ENCODE measurements at places on chromosomes 2 and 18.

DNA sequence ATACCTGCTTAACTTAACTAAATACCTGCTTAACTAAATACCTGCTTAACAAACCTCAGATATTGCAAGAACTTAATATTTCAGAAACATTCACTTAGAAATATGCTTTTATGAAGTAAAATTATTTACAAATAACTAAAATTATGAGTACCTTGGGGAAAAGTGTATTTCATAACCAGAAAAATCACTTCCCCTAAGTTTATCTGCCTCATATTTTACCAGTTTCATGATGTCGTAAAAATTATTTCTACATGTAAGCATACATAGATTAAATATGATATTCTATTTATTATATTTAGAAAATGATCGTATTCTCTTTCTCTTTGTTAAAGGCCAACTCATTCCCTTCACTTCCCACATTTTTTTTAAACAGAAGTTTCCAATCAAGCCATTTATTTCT, 41.5 kb upstream of the DSC1 start:
- no peak for DNase-seq

GRCh38 chr18:59141294-59142068, 1.8 kb downstream of the SEC11C start:
- no peak for DNase-seq

DNA sequence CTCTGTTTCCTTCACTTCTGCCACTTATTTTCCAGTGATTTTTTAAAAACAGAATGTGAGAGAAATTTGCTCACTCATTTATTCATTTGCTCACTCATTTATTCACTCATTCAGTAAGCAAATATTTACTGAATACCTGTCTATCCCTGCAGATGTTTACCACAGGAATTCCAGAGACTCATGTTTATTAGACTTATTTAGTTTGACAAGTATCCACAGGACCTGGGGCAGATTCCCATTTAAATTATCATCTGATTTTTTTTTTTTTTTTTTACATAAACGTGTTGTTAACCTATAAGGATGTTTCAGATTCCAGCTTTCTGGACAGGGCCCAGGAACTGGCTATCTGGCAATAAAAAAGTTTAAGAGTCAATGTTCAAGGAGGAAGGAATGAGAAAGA, 175.1 kb upstream of the ERBB4 start:
- DNase-seq: no peak

GRCh38 chr18:12001421-12001820, 20.1 kb downstream of the IMPA2 start:
- DNase-seq: no peak

GRCh38 chr18:36274083-36274715, 23.3 kb upstream of the FHOD3 start:
- no peak for DNase-seq

DNA sequence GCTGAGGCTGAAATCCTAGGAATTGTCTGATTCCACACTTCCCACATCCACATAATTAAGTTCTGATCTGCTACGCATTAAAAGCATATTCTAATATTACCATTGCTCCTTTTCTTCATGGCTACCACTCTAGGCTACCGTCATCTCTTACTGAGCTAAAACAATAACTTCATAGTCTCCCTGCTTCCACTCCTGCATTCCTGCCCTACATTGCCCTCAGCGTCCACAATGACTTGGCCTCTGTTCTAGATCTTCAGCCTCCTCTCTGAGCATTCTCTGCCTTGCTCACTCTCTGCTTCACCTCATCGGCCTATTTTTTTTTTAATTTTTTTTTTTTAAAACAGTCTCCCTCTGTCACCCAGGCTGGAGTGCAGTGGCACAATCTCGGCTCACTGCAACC, 15.8 kb upstream of the TLK1 start:
- DNase-seq: no peak

DNA sequence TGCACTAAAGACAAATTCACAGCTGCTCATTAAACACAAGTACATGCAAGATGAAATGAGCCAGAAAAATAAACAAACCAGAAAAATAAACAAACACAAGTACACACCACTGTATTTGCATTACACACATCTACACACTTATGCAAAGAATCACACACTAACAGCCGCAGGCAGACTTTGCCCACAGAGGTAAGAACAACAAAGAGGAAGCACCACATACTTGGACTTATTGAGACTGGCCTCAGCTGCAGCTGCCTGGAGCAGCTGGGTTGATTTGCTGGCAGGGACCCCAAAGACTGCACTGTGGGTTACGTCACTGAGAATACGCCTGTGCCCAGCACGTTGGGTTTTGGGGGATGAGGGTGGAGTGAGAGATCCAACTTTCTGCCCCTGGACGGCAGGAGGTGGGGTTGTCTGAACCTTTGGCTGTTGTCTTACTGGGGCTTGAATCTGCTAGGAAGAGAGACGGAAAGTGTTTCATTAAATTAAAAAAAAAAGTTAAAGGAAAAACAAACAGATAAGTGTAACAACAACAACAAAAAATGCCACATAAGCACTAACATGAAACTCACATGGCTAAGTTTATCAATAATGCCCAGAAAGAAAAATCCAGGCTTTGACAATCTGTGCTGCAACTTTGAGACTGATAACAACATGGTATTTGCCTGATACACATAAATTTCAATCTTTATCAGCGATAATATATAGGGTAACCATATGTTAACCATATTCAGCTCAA, 71.9 kb upstream of the NFU1 start:
- DNase-seq: no peak

- DNase-seq: no peak
Observed at GRCh38 chr2:217555081-217555876, 447.5 kb downstream of the TNS1 start.

GRCh38 chr2:177542396-177542795, 149.8 kb downstream of the AGPS start:
- no peak for DNase-seq

DNA sequence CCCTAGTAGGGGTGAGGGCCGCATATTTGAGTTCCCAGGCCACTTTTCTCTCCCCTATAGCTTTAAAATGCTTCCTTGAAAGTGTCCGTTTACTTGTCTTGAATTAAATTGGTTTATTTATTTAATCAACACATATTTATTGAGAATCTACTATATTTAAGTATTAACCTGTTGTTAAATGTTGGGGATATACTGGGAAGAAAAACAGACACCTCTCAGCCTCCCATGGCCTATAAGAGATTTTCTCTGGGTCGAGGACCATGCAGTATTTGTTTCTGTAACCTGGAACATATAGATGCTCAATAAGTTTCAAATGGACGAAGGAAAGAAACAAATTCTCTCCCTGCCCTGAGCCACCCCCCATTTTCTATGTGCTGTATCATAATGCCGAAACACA, 98.6 kb downstream of the INSIG2 start:
- DNase-seq: no peak

- DNase-seq: no peak
Observed at GRCh38 chr2:152319822-152320570, 15.0 kb upstream of the FMNL2 start.

GRCh38 chr2:75729861-75730260, 19.1 kb upstream of the GCFC2 start:
- no peak for DNase-seq

- no peak for DNase-seq
Observed at GRCh38 chr2:120722568-120723421, 12.9 kb upstream of the GLI2 start.

GRCh38 chr2:16090650-16091575, 150.6 kb downstream of the MYCN start:
- DNase-seq: no peak

- DNase-seq: no peak
Observed at GRCh38 chr2:696463-696862, 19.3 kb upstream of the TMEM18 start.

- no peak for DNase-seq
Observed at GRCh38 chr2:135154962-135155361, 102.9 kb downstream of the RAB3GAP1 start.

GRCh38 chr2:88639865-88640264, 12.6 kb upstream of the EIF2AK3 start:
- DNase-seq: no peak

DNA sequence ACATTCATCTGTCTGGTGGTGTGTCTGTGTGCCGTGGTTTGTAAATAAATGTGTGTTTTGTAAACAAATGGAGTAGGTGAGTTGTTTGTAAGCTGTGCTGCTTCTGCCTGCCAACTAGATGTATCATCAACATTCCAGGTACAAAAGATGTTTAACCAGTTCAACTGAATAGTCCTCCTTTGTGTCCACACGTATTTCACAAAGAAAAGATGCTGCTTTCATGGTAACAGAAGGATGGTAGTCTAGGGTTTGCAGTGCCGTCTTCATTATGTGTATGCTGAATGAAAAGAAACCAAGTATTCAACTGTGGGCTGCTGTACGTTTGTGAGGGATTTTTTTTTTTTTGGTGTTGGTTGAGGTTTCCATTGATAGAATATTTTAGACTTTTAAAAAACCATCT, 72.1 kb downstream of the CAMKMT start:
- DNase-seq: no peak

DNA sequence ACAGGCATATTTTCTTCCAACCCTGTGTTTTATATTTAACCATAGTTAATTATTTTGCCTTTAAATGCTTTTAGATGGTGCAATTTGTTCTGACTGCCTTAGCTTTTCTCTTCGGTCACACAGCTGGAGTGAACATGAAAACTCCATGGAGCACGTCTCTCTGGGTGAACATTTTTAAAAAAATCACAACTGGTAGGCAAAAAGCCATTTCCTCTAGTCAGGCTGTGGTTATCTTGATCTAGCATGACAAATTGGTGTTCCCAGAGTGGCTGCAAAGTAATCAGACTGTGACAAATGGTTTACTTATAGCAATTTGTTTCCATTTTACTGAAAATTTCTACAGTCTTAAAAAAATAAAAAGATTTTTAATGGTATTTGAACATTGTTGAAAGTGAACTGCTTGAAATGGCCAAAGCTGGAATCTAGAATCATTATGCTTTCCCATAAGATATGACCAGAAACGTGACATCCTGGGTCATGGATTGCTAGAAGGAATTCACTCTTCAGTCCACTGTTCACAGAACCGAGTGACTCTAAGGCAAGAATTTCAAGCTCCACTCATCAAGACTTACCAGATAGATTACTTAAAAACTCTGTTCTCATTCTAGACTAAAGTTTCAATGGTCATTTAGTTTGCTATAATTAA, 703.6 kb downstream of the CPS1 start:
- no peak for DNase-seq

DNA sequence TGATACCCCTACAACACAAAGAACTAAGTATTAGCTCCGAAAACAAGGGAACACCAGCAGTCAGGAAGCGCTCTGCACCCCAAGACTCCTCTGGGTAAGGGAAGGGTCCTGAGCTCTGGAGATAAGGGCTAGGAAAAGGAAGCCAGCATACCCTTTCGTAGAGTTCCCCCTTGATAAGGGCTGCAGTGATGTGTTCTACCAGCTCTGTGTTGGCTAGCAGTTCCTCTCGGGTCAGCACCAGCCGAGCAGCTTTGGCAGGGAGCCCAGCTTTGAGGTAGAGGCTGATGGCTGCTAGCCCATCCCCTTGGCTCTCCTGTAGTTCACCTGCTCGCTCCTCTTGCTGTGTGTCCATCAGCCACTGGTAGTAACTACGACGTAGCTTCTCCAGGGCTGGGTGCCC, 18.9 kb downstream of the KRTCAP3 start:
- no peak for DNase-seq

- DNase-seq: no peak
Observed at GRCh38 chr2:109257653-109258052, 128.6 kb downstream of the SH3RF3 start.

DNA sequence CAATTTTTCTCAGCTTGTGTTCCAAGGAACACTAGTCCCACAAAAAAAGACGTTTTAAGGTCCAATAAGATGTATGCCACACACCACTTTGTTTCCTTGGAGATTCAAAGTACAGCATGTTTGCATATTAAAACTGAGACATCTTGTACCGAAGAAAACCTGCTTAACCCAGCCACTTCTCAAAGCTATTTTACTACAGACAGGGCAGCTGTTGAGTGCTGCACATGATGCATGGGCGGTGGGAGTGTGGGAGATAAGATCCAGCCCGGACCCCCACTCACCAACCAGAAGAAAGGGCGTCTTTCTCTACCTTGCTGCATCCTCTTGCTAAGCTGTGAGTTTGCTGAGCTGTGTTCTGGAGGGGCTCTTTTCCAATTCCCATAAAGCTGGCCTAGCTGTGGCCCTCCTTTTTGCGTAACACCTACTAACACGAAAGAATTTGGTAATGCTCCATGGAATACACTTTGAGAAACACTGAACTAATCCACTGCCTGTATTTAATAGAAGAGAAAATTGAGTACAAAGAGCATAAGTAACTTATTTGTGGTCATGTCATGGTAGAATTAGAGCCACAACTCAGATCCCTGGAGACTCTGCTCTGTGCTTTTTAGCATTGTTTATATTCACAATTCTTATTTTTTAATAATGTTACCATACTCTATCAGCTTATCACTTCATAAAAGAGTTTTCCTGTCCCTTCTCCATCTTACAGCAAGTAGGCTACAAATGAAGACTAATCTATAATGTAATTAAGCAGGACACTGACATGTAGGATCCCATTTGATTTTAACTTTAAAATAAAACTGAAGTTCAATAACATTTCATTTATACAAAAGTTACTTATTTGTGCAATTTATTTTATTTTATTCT, 90.0 kb downstream of the PLEKHM3 start:
- no peak for DNase-seq

GRCh38 chr2:143160732-143161707, 31.8 kb downstream of the ARHGAP15 start:
- no peak for DNase-seq

GRCh38 chr2:45951025-45951727, 299.7 kb downstream of the PRKCE start:
- DNase-seq: no peak

DNA sequence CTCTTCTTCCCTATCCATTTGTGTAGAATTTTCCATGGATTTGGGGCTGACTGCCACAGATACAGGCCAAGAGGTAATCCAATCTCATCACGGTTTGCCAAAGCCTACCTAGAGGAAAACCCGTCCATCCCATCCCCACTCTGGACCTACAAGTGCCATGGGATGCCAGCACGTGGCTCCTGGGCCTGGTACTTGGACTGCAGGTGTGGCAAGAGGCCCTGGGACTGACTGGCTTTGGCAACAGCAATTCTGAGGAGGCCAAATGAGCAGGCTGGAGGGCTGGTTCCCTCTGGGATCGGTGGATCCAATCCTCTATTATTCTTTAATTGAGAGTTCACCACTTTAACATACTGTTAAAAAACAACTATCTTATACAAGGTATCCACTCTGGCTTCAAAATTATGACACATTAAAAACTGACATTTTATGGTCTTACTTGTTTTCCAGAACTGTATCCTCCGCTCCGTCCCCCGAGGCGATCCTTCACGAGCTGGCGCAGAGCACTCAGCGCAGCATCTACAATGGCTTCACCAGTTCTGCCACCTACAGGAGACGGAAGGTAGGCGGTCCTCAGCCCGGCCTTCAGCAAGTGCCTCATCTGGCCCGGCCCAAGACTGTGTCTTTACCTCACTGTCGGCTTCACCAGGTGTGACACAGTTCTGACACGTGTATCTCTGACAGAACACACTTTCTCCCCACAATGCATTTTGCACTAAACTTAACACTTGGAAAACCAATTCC, 19.8 kb downstream of the PDIA6 start:
- DNase-seq: no peak

DNA sequence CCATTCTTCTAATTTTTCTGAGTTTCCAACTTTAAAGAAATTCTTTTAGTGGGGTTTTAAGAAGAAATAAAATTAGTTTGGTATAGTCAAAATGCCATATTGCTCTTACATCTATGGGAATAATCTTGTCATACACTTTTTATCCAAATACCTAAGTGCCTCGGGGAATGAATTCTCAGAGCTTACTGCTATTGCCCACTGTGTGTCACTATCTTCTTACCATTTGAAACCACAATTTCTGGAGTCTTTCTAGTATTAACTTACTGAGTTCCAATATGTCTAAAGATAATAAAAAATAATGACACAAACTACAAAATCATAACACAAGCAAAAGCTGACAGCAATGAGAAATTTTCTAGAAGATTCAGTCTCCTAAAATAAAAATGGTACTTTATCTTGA, 23.7 kb upstream of the DNAH6 start:
- no peak for DNase-seq
